ENCODE measurements at places on chromosomes 5 and 9.
A peak's percentile ranks its signal among the peaks of the same experiment; 100 is the strongest.

- no peak for DNase-seq
Measured at GRCh38 chr5:101860563-101860962, 435.5 kb downstream of the SLCO4C1 start.

DNA sequence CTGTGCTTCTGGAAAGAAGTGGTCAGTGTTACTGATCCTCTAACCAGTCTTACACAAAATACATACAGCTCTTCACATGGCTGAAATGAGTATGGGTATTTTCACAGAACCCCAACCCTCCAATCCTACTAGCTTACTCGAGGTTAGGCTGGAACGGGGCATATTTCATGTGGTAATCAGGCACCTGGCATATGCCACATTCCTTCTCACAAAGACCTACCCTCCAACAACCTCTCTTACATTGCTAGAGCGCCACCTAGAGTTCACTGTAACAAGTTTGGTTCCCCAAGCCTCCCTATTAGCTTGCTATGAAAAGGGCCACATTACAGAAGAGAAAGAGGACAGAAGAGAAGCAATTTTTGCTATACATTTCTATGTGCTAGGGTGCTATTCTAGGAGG lies 597.3 kb downstream of the PRELID2 start:
- no peak for DNase-seq

DNA sequence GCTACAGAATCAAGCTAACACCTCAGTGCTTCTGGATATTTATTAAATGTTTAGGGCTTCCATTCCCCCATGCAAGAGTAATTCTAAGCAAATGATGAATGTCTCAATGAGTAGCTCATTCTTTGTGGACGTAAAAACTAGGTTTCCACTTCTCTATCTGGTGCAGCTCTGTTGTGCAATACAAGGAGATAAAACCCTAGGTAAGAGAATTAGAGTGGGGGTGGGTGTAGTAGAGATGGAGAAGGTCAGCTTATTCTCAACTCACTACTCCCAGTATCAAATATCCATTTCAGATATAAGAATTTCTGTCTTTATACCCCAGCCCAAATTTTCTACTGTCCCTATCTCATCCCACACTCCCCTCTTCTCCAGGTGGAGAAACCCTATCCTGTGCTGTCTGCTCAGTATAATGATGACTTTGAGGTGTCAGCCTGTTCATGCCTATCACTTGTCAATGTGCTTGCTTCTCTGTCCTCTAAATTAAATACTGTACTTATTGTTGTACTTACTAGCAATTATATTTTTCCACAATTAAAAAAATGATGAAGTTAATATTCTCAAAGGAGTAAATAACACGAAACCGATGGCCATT lies 4.3 kb upstream of the FYB1 start:
- no peak for DNase-seq

- no peak for DNase-seq
Measured at GRCh38 chr9:90433398-90433941, 209.2 kb downstream of the DIRAS2 start.

DNA sequence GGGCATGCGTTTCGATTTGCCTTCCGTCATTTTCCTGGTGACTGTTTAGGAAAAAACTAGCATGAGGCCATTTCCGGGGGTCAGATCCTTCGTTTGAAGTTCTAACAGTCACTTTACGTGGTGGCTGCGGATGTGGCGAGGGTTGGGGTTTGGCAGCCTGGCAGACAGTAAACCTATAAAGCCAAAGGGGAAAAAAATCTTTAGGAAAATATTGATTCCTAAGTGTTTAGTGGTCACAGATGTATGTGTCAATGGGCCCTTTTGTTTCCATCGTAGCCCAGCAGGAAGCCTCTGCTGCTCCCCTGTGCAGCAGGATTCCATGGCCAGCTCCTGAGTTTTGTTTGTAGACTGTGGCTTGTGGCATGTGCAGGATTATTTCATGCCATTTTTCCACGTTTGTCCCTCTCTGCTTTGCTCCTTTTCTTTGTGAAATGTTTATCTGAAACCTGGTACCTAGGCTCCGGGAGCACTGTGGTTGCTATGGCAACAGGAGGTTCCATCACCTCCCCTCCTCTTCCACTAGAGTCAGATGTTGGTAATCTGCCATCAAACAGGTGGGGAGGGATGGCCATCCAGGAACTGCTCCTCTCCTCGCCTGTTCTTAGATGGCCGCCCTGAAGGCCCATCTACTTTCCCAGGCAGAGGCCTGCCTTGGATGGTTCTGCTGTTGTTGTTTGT lies 202.3 kb downstream of the AOPEP start:
- DNase-seq: no peak

DNA sequence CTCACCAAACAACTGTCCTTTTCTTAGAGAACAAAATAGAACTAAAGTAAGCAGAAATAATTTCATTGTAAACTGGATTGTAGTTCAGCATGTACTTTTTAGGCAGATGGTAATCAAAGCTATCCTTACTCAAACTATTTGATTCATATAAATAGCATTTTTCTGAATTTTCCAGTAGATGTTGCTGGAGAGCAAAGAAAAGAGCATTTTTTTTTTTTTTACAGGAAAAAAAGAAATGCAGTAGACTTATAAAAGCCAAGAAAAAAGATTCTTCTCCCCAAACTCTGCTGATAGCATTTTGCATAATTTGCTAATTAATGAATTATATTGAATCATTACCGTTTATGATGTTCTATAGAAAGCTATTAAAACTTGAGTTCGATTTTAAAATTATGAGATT lies 715.3 kb upstream of the WWC1 start:
- no peak for DNase-seq

DNA sequence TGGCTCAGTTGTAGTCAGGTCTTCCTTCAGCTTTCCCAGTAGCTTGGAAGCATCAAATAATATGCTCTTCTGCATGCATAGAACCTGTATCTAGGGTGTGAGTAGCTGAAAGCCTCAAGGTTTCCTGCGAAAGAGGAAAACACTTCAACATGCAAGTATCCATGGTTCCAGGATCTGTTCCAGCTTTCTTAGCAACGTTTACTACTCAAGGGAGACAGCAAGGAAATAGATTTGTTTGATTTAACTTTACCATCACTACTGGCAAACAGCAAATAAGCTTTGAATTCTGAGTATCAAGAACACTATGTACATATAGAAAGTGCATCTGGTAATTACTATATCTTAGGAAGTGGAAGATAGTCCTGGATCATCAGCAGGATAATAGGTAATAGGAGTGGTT lies 341.0 kb downstream of the PRR16 start:
- DNase-seq: no peak

GRCh38 chr5:67026278-67026677 lies 170.3 kb downstream of the CD180 start:
- no peak for DNase-seq

GRCh38 chr9:134422301-134423090 lies 96.2 kb downstream of the RXRA start:
- no peak for DNase-seq

GRCh38 chr9:19999491-20000057 lies 210.7 kb upstream of the SLC24A2 start:
- peak; percentile 84 for DNase-seq

- DNase-seq: no peak
Measured at GRCh38 chr5:159849437-159850083, 66.7 kb upstream of the ADRA1B start.

DNA sequence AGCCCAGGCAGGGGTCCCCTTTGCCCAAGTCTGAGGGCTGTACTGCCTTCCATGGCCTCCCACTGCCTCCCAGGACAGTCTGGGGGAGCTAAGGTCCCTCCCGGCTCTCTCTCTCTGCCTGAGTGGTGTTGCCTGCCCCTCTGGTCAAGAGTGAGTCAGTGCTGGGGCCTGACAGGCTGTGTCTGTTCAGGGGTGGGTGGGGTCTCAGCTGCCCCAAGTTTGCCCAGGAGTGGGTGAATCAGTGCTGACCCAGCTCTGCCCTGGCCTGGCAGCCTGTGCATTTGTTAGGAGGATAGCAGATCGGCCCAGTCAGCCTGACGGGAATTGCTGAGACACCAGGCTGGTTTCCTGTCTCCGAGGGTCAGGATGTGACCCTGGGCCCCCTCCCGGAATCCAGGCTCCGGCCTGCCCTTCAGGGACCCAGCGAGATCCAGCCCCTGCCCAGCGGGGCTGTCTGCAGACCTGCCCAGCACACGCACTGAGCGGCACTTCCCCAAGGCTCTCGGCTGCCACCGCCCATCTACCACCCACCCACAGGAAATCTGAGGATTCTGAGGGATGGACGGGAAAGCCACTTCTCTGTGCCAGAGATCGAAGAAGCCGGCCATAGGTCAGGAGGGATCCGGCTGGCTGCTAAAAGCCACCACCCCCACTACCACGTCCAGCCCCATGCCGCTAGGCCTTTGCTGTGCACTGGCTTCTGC lies 15.9 kb downstream of the ENG start:
- DNase-seq: no peak

GRCh38 chr5:173726846-173727557 lies 110.6 kb upstream of the BOD1 start:
- DNase-seq: no peak

GRCh38 chr5:113343343-113343742 lies 91.4 kb downstream of the TSSK1B start:
- no peak for DNase-seq

DNA sequence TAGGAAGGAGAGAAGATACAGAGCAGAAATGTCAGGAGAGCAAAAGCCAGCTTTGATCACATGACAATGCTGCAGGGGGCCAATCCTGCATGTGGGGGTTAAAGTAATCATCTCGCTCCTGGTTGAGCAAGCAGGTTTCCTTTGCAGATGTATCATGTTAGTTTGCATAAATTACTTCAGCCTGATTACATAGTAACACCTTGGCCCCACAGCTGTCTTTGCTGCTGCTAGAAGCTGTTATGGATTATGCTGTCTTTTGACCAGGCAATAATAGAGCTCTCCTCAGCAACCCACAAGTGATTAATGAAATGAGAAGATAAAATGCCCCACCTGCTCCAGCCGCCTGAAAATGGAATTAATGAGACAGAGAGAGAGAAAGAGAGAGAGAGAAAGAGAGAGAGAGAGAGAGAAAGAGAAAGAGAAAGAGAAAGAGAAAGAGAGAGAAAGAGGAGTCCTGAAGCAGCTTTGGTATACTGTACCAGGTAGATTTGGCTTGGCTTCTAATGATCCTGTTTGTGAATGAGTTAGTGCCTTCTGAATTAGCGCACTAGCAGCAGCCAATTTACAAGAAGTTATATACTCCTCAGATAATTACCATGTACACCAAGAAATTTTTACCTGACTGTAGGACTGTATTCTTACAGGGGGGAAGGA lies 174.3 kb upstream of the RORB start:
- no peak for DNase-seq

- DNase-seq: no peak
Measured at GRCh38 chr9:92686954-92687353, 17.0 kb upstream of the IPPK start.

DNA sequence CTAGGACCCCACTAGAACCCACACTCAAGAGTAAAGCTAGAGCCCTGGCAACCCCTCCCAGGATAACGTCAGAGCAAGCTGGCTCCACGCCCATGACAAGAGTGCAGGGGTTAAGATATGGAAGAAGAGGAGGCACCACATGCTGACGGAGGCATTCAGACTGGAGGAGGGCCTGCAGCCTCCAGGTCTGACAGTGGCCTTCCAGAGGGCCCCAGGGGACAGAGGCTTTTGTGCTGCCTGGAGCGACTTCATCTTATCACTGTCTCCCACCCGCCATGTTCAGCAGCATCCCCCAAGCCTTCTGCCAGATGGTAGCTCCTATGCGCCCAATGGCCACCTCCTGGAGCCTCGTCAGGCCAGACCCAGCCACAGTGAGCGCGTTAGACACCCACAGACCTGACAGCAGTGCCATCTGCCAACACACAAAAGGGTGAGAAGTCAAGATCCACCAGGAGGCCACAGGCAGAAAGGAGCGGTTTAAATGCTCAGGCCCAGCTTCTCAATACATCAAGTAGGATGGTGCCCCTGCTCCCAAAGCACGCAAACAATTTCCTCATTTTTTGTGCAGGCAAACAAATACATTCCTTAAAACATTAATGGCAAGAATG lies 65.8 kb downstream of the C5orf15 start:
- no peak for DNase-seq

DNA sequence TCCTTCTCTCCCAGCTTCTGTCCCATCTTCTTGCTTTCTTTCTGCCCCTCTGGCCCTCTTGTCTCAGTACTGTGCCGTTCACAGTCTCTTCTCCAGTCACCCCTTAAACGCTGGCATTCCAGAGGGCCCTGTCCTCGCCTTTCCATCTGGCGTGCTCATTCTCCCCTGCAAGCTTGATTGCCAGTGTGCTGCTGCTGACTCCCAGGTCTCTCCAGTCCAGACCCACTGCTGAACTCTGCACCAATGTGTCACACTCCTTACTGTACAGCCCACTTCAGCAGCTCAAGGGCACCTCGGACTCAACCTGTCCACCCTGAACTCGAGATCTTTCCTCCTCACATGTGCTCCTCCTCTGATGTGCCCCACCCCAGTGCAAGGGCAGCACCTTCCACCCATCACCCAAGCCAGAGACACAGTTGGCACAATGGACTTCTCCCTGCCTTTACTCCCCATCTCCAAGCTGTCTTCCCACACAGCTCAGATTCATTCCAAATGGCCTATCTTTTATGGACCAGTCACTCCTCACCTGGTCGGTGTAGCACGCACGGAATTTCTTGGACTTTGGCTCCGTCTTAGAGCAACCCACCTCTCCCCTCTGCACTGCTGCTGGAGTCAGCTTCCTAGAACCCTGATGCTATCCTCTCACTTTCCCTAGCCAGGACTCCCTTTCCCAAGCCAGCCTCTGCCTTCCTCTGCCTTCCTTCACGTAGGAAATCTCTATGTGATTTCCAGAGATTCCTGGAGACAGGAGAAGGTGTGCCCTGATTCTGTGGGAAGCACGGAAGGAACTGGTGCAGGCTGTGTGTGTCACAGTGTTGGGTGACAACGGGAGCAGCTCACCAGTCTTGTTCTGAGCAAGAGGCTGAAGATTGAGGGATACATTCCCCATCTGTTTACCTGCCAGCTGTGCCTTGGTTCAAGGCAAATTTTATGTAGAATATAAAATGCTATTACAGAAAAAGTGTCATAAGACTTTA lies 26.0 kb upstream of the SLC2A8 start:
- no peak for DNase-seq

DNA sequence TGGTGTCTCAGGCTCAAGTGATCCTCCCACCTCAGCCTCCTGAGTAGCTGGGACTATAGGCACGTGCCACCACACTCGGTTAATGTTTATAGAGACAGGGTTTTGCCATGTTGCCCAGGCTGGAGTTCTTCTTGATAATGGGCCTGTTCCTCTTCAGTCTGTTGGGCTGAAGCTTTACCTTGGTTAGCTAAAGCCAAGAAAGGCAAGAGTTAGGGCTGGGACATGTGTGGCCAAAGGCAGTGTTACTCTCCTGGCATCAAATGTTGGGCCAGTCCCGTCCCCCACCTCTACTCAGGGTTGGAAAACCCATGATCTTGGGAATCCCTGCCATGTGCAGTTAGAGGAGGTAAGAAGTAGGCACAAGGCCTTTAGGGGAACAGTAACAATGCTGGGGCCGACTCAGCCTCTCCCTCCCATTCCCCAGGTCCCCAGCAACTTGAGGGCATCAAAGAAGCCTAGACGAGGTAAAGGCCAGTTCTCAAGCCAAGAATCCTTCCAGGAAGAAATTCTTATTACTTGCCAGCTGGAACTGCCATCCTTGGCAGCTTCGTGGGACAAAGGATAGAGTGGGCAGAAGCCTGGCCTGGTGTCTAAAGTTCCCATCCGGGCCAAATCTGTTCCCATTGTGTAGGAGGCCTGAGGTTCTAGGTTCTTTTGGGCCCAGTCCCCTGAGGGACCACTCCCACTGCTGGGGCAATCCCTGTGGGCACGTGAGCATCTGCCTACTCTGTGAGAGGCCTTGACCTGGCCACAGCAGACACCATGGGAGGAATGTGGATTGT lies 4.5 kb downstream of the EGR1 start:
- no peak for DNase-seq

Measured in stimulated activated CD4-positive, alpha-beta T cell treated with anti-CD3 and anti-CD28 coated beads, Interleukin-1b, Interleukin-23, amount 100 ng/mL, for 48 hours (primary cell).